ENCODE measurements at places on chromosomes 2 and 18.

GRCh38 chr2:50878251-50878650, 153.7 kb downstream of the NRXN1 start:
- no peak for DNase-seq

GRCh38 chr18:48979944-48980890, 29.5 kb upstream of the SMAD7 start:
- DNase-seq: no peak

GRCh38 chr2:127107622-127107999, 657 bp upstream of the BIN1 start:
- DNase-seq: no peak

- DNase-seq: no peak
Measured at GRCh38 chr2:15284614-15285013, 276.5 kb downstream of the NBAS start.

- DNase-seq: no peak
Measured at GRCh38 chr2:178223806-178224205, 29.5 kb downstream of the OSBPL6 start.

All from tibial artery (tissue), 4 donors.